ENCODE measurements at places on chromosomes 3 and 15. TPM values are rescaled to one million over a fixed set of nuclear protein-coding genes. Genes with fewer than 3 reads are reported as not detected.
A peak's percentile ranks its signal among the peaks of the same experiment; 100 is the strongest.

Gene CCDC32
- total RNA-seq: 22.2 TPM

DNA sequence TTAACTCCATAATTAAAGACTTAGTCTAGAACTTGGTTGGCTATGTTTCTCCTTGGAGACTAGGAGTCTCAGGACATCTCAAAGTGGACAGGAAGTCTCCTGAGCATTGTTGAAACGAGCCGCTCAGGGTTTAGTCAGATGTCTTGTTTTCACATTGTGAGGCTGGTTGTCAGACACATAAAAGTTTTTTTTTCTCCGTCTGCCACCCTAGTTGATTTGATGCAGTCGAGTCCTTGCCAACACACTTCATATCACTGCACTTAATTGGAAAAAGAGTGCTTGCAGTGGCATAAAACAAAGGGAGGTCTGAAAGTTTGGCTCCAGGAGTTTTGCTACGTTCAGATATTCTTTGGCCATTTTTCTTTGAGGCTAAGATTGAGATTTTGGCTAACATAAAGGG is 92.9 kb downstream of the USP13 start:
- no peak overlapping the region for H3K4me3 ChIP-seq
- no peaks in the 10 kb centered on the region for H3K27me3 ChIP-seq
- peaks cover 13% of the 10 kb centered on the region for H3K36me3 ChIP-seq
- H3K27ac ChIP-seq: no peak overlapping the region
- peaks cover 6% of the 10 kb centered on the region for H3K4me1 ChIP-seq

Gene OPA1
- total RNA-seq: 60.8 TPM

Gene PIERCE2
- 4.7 TPM for total RNA-seq

Gene PLSCR5
- not detected for total RNA-seq

GRCh38 chr15:85673326-85673725 is 121.4 kb downstream of the KLHL25 start:
- no peaks in the 10 kb centered on the region for H3K27me3 ChIP-seq
- H3K4me3 ChIP-seq: no peak overlapping the region
- peaks cover 17% of the 10 kb centered on the region for H3K36me3 ChIP-seq

DNA sequence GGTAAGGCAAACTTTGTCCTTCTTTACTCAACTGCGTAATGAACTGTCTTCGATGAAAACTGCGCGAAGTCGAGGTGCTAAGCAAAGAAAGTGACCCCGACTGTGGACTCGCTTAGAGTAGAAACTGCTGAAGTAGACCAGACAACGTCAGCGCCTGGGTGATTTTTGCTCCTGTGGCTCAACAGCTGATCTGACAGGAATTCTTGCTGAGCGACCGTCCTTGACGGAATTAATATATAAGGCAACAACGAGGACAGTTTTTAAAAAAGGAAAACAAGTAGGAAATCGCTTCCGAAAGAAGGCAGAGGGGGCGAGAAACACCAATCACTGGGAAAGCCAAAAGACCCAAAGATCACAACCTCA is 541 bp downstream of the RPS27L start:
- peaks cover 9% of the 10 kb centered on the region for H3K4me1 ChIP-seq
- H3K27ac ChIP-seq: peak overlapping the region; percentile 99
- H3K36me3 ChIP-seq: peaks cover 9% of the 10 kb centered on the region
- no peak for DNase-seq

DNA sequence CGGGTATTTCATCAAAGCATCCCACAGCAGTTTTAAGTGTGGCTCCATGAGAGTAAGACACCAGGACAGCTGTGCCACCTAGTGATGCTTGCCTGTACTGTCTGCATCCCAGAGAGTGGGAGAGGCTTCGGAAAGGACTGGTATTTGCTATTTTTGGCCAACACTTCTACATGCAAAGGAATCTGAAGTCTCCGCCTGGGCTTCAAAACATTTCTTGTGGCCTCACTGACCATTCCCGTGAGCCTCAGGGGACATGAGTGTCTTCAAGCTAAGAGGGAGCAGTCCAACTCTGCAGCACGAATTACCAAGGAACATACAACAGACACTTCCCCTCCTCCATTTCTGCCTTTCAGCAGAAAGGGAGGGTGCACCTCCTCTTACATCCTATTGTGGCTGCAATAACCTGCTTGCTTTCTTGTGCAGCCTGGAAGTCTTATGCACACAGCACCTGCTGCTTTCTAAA is 177.5 kb downstream of the RORA start:
- H3K27me3 ChIP-seq: peaks cover 35% of the 10 kb centered on the region
- peaks cover 33% of the 10 kb centered on the region for H3K4me1 ChIP-seq
- DNase-seq: no peak
- H3K27ac ChIP-seq: no peak overlapping the region

DNA sequence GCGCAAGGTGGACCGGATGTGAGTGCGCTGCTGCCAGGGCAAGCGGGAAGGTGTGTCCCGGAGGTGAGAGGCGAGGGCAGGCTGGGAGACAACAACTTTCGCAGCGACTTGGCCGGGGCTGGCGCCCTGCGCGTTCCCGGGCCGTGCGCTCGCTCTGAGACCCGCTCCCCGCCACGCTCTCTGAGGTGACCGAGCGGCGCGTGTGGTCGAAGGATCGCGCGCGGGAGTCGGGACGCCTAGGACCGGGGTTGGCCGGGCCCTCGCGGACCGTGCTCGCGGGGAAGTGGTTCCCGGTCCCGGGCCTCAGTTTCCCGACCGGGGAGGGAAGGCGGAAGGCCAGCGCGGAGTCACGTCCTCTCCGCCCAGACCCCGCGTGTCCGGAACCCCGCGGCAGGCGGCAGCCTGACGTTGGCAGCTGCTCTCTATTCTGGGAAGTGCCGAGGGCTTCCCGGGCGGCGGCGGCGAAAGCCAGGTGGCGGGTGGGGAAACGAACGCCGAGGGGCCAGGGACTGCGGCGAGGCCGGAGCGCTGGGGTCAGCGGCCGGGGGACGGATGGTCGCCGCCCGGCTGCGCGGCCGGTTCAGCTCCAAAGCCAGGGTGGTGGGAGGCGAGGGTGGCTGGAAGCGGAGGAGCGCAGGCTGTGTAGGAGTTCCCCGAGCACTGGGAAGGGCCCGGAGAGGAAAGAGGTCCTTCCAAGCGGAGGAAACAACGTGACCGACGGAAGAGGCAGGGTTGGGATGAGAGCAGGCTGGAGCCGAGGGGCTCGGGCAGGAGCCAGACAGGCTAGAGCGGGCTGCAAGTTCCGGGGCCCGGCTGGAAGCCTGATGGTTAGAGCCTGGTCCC is 1.0 kb upstream of the IGF2BP2 start:
- peaks cover 25% of the 10 kb centered on the region for H3K4me1 ChIP-seq
- H3K27me3 ChIP-seq: no peaks in the 10 kb centered on the region
- peak overlapping the region; percentile 91 for H3K27ac ChIP-seq
- peak overlapping the region; percentile 85 for H3K4me3 ChIP-seq
- H3K36me3 ChIP-seq: peaks cover 26% of the 10 kb centered on the region
- peak; percentile 47 for DNase-seq

- no peak overlapping the region for H3K27ac ChIP-seq
- peak; percentile 1 for DNase-seq
- H3K27me3 ChIP-seq: no peaks in the 10 kb centered on the region
- no peaks in the 10 kb centered on the region for H3K36me3 ChIP-seq
Observed at GRCh38 chr3:134624537-134625287, 26.1 kb downstream of the KY start.
